ENCODE measurements at places on chromosomes 3 and 15.

- no peak for DNase-seq
Measured at GRCh38 chr3:71442652-71443042, 140.9 kb downstream of the FOXP1 start.

- DNase-seq: no peak
Measured at GRCh38 chr3:126128504-126129397, 44.8 kb upstream of the SLC41A3 start.

- DNase-seq: no peak
Measured at GRCh38 chr3:173870976-173871375, 473.4 kb downstream of the NLGN1 start.

- DNase-seq: no peak
Measured at GRCh38 chr15:68653031-68653635, 74.3 kb downstream of the CORO2B start.

DNA sequence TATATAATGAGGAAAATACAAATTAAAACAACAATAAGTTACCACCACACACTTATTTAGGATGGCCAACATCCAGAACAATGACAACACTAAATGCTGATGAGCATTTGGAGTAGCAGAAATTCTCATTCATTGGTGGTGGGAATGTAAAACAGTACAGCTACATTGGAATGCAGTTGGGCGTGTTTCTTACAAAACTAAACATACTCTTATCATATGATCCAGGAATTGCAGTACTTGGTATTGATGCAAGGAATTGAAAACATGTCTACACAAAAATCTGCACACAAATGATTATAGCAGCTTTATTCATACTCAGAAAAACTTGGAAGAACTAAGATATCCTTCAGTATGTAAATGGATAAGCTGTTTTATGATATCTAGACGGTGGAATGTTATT, 594.2 kb downstream of the ZBBX start:
- no peak for DNase-seq

DNA sequence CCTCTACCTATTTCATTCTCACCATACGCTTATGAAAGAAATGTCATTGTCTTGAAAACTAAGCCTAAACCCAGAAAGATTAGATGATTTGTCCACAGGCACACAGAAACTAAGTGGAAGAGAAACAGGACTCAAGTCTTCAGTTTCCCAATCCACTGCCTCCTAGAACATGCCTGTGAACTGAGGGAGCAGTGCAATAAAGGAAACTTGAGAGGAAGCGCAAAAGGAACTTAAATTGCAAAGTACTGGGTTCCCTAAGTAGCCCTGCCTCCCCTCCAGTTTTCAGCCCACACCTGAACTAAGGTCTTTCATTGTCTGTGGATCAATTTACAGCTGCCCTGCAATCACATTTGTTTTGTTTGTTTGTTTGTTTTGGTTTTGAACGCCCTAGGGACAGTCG, 56.7 kb upstream of the TSEN2 start:
- DNase-seq: no peak

- no peak for DNase-seq
Measured at GRCh38 chr15:78642331-78642730, 1.3 kb upstream of the CHRNB4 start.

DNA sequence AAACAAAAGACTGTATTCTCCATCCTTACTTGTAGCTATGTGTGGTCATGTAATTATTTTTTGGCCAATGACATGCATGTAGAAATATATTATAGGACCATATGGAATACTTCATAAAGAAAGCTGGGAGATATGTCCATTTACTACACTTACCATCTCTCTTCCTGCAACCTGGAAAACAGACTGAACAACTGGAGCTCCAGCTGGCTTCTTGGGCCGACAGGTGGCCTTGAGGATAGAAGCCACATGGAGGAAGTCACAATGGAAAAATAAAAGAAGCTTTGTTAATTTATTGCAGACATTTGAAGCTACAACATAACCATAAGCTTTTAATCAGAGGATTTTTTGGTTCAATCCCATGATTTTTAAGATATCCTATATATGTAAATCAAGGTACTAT, 167.9 kb upstream of the CBLB start:
- DNase-seq: no peak

DNA sequence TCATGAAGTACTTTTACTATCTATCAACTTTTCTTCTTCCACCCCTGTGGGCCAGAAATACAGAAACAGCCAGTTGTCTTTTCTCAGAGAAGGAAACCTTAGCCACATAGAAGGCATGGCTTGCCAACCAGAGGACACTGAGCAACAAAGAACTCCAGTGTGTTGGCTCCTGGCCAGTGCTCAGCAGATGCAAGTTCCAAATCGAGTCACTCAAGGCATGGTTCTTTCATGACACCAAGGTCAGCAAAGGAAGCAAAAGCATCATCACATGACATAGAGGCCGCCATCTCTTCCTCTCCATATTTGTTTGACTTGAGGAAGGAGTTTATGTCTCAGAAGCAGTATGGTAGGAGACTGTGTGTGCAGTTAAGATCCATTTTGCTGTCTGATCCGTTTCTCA, 92.2 kb downstream of the MYLK start:
- DNase-seq: no peak

DNA sequence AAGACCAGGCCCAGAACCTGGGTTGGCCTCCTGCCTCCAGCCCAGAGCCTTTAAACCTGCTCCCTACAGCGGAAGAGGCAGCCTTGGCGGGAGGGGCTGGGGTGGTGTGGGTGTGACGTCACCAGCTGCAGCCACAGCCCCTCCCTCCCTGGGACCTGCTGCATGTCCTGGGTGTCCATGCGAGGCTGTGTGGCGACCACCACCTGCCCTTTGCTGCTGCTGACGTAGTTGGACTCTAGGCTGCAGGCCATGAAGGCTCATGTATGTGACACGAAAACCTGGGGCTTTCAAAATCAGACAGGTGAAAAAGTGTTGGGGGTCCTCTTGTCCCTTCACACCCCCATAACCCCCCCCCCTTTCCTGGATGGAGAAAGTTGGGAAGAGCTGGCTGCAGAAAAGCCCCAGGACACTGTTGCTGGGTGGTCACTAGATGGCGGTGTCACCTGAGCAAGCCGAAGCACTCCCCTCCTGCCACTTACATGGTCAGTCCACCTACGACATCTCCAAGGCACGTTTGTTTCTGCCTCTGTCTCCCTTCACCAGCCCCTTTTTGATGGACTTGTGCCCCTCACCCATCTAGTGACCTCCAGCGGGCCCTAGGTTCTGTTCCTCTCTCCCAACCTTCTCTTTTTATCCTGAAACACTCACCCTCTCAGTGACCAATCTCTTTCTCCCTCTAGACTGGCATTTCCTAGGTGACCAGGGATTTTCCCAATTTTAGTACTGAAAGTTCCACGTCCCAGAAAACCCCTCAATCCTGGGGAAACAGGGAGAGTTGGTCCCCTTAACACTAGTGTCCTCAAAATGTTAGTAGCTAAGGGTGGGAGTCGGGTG, 35.2 kb downstream of the SLC6A20 start:
- peak; percentile 87 for DNase-seq

All from GM13977 (cell line).